ENCODE measurements at places on chromosomes 6 and 20.

DNA sequence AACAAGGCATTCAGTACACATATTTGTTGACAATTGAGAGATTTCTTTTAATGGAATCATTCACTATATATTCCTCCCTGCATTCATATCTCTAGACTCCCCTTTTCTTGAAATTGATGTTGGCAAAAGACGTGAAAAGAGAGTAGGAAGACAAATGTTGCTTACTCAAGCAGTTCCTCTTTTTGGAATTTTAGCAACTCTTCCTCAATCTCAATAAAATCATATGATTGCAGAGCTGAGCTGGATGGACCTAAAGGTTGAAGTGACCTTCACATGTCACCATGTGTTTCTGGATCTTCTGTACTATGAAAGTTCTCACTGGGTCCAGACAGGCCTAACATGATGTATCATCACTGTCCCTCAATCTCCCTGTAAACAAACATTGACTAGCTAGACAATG is 18.6 kb downstream of the ADGRF1 start:
- no peak for DNase-seq

GRCh38 chr6:146850238-146850896 is 251.6 kb downstream of the ADGB start:
- no peak for DNase-seq

GRCh38 chr20:35172434-35172806 is 548 bp downstream of the PROCR start:
- DNase-seq, result no peak

GRCh38 chr20:44587035-44587980 is 4.9 kb downstream of the PKIG start:
- no peak for DNase-seq

- DNase-seq, result no peak
Observed at GRCh38 chr6:139308936-139309603, 17.3 kb upstream of the TXLNB start.

- DNase-seq, result no peak
Observed at GRCh38 chr6:37517411-37517812, 17.7 kb upstream of the CCDC167 start.

DNA sequence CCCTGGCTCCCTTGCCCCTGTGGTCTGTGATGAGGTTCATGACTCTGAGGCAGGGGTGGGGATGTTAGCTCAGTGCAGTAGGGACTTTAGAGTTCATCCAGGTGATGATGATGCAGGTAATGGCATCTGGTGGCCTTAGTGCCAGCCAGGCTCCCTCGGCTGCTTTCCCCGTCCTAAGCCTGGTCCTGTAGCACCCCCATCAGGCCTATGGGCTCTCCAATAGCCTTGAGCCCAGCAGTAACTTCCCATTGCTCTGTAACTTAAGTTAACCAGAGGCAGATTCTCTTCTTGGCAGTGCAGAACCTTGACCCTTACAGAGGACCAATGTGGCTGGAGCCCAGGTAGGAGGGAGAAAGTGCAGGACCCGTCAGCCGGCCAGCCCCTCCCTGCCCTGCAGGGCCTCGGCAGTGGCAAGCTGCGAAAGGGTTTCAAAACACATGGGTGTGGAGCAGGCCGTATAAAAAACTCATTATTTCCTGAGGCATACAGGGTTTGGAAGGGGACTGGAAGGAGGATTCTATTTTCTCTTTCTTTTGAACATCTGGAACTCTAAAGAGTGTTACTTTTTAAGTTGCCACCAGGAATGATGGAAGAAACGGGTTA is 406.9 kb downstream of the CDH26 start:
- DNase-seq, result no peak

All from DMS153 (cell line).